ENCODE measurements at places on chromosomes 6 and 20. TPM values are rescaled to one million over a fixed set of nuclear protein-coding genes. Genes with fewer than 3 reads are reported as not detected.
A peak's percentile ranks its signal among the peaks of the same experiment; 100 is the strongest.

The HDGFL1 gene
- total RNA-seq, result not detected

The TLDC2 gene
- total RNA-seq, result not detected

- DNase-seq, result peak; percentile 28
Measured at GRCh38 chr6:110310861-110311446, 47.2 kb downstream of the METTL24 start.

GRCh38 chr20:44839481-44839880 is 29.1 kb upstream of the RIMS4 start:
- no peak for DNase-seq

- no peak for DNase-seq
Measured at GRCh38 chr20:31706607-31707257, 15.9 kb downstream of the BCL2L1 start.

- no peak for DNase-seq
Measured at GRCh38 chr20:625360-625932, 15.3 kb upstream of the TCF15 start.
